ENCODE measurements at places on chromosomes 3 and 15.

GRCh38 chr3:31322460-31322859, 210.3 kb upstream of the STT3B start:
- DNase-seq, result no peak

DNA sequence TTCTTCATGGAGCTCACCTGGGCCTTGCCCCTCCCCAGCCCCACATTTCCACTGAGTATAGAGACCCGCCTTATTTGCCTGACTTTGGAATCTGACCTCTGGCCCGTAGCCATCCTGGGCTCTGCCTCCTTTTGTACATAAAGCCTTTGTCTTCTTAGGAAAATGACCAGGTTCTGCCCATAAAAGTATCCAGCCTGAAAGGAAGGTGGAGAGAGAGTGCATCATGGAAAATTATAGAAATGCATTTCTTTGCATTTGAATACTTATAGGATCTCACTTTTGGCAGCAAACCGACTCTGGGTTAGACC, 3.6 kb upstream of the SH2D7 start:
- DNase-seq, result no peak

DNA sequence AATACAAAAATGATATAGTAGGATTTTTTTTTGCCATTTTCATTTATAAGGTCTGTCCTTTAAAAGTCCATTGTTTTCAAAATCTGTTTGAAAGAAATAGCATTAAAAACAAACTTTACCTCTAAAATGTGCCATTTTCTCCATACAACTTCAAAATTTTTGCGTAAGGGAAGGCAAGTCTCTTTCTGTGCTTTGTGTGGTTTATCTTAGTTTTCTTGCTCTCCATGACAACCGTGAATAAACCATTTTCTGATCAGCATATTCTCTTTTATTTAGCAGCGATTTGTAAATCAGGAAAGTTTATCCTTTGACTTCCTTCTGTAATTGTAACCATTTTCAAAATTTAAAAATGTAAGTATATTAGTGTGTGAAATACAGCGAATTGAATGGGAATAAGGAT, 147.9 kb upstream of the CGNL1 start:
- DNase-seq, result no peak

DNA sequence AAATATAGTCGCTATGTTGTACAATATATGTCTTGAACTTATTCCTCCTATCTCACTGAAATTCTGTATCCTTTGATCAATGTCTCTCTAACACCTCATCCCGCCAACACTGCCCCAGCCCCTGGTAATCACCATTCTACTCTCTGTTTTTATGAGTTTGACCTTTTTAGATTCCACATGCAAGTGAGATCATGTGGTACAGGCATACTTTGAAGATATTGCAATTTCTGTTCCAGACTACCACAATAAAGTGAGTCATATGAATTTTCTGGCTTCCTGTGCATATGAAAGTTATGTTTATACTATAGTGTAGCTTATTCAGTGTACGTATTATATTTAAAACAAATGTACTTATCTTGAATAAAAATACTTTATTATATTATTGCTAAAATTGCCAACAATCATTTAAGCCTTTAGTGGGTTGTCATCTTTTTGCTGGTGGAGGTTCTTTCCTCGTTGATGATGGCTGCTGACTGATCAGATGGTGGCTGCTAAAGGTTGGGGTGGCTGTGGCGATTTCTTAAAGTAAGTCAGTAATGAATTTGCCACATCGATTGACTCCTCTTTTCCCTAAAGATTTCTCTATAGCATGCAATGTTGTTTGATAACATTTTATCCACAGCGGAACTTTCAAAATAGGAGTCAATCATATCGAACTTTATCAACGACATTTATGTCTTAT, 257.2 kb downstream of the NFKBIZ start:
- DNase-seq, result no peak

DNA sequence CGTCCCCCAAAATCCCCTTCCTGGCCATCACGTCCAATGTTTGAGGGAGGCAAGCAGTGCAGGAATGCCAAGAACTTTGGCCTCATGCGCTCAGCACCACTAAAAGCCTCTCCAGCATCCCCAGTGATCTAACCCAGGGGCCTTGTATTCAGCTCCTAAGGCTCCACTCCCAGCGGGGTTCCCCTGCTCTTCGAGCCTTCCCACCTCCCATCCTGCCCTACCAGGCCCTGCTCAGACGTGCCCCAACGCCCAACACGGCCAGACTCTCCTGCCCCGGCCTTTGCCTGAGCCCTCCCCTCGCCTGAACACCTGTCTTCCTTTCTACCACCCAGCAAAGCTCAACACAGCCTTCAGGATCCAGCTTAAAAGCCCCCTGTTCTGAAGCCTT, 30.5 kb downstream of the PLXND1 start:
- no peak for DNase-seq

DNA sequence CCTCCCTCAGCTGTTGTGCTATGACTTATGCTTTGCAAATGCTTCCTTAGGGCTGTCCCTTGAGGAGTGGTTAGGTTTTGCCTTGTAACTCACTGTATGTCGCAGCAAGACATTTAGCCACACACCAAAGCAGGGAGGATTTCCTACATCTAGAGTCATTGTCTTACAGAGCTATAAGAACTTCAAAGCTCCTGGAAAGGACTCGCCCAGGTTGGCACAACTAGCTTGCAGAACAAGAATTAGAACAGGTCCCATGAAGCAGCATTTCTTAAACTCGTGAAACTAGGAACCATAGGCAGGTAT, 19.4 kb upstream of the ACAP2 start:
- DNase-seq, result no peak

Measured in mesenteric fat pad (tissue), 1 donor.